Neural crest cell (in vitro differentiated cells): ENCODE measurements at places on chromosomes 16 and 17. TPM values are rescaled to one million over a fixed set of nuclear protein-coding genes. Genes with fewer than 3 reads are reported as not detected.
A peak's percentile ranks its signal among the peaks of the same experiment; 100 is the strongest.

Gene RNF157
- total RNA-seq = 50.4 and 54.0 TPM in 2 replicates

Gene VAT1
- total RNA-seq = 112 and 115 TPM in 2 replicates

Gene CD300E
- not detected in 2 replicates for total RNA-seq

Gene MYL11
- not detected in 2 replicates for total RNA-seq

Gene BCO1
- not detected in 2 replicates for total RNA-seq

Gene ZKSCAN2
- total RNA-seq = 25.5 and 25.8 TPM in 2 replicates

Gene TP53TG3
- total RNA-seq = not detected in 2 replicates

DNA sequence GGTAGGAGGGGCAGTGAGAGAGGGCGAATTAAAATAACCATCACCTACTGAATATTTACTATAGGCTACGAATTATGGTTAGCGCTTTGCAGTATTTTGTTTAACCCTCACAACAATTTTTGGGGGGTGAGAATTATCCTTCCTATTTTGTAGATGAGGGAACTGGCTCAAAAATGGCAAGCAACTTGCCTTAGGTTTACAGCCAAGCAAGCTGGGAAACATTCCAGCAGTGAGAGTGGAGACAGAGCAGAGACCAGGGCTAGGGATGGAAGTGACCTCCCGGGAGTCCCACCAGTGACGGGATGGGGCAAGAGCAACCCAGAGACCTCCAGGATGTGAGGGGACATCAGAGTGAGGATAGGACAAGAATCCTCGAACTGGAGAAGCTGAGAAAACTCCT lies 352 bp upstream of the VMO1 start:
- H3K4me1 ChIP-seq = peaks cover 17% of the 10 kb centered on the region
- H3K27me3 ChIP-seq = peaks cover 40% of the 10 kb centered on the region
- no peaks in the 10 kb centered on the region for H3K36me3 ChIP-seq
- DNase-seq = no peak
- H3K4me3 ChIP-seq = peak overlapping the region; percentile 57
- H3K27ac ChIP-seq = no peak overlapping the region

GRCh38 chr16:85101956-85102630 lies 10.2 kb downstream of the CIBAR2 start:
- no peaks in the 10 kb centered on the region for H3K36me3 ChIP-seq
- peak overlapping the region; percentile 57 for H3K27ac ChIP-seq
- no peaks in the 10 kb centered on the region for H3K4me1 ChIP-seq
- no peak for DNase-seq
- H3K4me3 ChIP-seq = no peak overlapping the region

DNA sequence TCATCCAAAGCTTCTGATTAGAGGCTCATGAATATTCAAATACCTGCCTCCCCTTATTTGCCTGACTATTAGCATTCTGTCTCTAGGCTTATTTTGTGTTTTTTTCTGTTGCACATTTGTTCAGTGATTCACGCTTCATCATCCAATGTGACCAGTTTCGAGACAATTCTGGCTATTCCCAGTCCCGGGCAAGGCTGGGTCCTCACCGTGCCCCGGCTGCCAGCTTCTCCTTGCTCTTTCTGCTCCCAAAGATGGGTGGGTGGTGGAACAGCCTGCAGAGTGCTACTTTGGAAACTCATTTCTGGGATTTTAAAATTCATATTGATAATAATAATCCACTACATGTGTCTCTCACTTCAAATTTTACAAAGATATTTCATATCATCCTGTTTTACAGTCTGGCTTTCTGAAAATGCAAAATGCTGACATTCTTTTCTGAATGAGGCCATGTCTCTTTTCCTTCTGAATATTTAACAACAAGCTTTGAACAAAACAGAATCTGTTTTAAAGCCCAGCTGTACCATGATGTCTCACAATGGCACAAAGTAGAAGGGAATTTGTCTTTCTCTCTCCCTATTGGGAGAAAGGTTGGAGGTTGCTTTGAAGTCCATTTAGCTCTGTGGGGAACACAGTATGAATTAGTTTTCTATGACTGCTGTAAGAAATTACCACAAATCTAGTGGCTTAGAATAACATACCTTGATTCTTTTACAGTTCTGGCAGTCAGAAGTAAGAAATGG lies 116.9 kb upstream of the CDH13 start:
- H3K36me3 ChIP-seq = no peaks in the 10 kb centered on the region
- DNase-seq = no peak
- no peak overlapping the region for H3K27ac ChIP-seq
- H3K4me1 ChIP-seq = peaks cover 15% of the 10 kb centered on the region
- no peak overlapping the region for H3K4me3 ChIP-seq

DNA sequence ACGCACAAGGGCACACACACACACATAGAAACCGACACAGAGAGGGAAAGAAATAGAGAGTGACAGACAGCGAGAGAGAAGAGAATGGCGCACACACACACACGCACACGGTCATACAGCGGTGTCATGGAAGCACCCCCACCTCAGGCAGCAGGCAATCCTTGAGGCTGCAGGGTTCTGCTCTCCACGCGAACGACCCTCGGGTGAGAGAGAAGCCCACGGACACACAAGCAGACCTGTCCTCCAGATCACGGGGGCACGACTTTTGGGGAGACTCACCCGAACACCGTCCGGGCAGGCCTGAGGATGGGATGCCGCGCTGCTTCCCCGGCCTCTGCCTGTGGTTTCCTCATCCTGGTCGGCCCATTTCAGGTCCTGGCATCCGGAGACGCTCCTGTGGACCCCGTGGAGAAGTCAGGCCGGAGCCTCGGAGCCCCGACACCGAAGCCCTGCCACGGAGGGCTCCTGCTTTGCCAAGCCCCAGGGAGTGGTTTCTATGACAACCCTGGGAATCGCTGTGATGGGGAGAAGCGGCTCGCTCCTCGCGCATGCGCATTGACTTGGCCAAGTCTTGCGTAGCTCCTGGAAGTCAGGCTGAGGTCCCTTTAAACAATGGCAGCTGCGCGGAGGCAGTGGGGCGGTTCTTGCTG lies 118.2 kb upstream of the KCNJ18 start:
- no peak overlapping the region for H3K4me3 ChIP-seq
- DNase-seq = no peak
- no peaks in the 10 kb centered on the region for H3K27me3 ChIP-seq
- no peaks in the 10 kb centered on the region for H3K4me1 ChIP-seq

DNA sequence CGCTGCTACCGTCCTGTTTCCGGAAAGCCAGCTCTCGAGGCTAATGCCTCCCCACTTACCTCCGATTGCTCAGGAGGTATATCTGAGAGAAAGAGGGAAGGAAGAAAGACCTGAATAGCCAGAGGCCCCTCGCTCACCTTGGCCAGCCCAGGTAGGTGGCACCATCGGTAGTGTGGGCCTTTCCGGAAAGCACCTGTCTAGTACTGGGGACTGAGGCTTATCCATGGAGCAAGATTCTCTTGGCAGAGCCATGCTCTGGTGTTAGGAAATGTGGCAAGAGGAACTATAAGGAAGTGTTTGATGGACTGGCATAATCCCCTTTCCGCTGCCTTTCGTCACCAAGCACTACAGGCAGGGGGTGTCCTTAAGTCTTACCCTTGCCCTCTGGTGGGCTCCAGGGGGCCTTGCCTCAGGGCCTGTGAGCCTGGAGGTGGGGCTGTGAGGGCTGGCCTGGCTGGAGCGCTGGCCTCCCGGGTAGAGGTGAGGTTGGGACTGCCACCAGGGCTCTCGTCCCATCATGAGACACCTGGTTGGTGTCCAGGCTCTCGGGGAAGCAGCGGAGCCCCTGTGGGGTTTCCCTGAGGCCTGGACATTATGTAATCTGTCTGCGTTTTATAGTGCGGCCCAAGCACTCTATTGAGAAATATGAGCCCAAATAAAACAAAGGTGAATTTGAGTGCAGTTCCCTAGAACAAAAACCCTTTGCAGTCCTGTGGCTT lies 2.9 kb downstream of the CMIP start:
- H3K4me1 ChIP-seq = peaks cover 56% of the 10 kb centered on the region
- DNase-seq = no peak
- peaks cover 14% of the 10 kb centered on the region for H3K27me3 ChIP-seq
- no peak overlapping the region for H3K27ac ChIP-seq
- H3K36me3 ChIP-seq = no peaks in the 10 kb centered on the region
- H3K4me3 ChIP-seq = peak overlapping the region; percentile 91

GRCh38 chr16:86016201-86016965 lies 117.4 kb downstream of the IRF8 start:
- H3K36me3 ChIP-seq = peaks cover 4% of the 10 kb centered on the region
- peak; percentile 34 for DNase-seq
- H3K27me3 ChIP-seq = peaks cover 63% of the 10 kb centered on the region
- H3K4me1 ChIP-seq = peaks cover 5% of the 10 kb centered on the region

- no peaks in the 10 kb centered on the region for H3K27me3 ChIP-seq
- DNase-seq = no peak
- no peak overlapping the region for H3K27ac ChIP-seq
- no peak overlapping the region for H3K4me3 ChIP-seq
- no peaks in the 10 kb centered on the region for H3K4me1 ChIP-seq
These were observed 46.9 kb downstream of the NFATC3 start for GRCh38 chr16:68131813-68132706.

DNA sequence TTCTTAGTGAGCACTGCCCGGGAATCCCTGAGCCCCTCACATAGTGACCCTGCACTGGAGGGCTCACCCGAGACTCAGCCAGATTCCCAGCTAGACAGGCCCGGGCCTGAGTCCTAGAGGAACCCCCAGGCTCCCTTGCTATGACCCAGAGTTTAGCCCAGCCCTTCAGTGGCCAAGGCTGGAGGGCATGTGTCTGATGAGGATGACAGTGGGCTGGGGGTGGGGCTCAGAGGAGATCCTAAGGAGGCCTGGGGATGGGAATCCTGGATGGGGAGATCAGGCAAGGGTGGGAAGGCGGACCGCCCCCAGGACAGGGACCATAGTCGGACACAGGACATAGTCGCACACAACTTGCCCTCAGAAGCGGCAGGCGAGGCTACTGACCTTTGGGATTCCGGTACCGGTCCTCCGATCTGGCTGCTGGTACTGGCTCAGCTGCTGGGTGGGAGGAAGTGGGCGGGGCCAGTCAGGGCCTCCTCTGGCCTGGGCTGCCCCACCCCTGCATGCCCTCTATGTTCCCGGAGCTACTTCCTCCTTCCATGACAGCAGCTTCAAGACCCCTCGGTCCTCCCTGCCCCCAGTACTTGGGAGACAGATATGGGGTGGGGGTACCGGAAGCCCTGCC lies 1.1 kb downstream of the CD79B start:
- no peaks in the 10 kb centered on the region for H3K27me3 ChIP-seq
- no peaks in the 10 kb centered on the region for H3K36me3 ChIP-seq
- H3K4me1 ChIP-seq = peaks cover 6% of the 10 kb centered on the region
- DNase-seq = no peak

DNA sequence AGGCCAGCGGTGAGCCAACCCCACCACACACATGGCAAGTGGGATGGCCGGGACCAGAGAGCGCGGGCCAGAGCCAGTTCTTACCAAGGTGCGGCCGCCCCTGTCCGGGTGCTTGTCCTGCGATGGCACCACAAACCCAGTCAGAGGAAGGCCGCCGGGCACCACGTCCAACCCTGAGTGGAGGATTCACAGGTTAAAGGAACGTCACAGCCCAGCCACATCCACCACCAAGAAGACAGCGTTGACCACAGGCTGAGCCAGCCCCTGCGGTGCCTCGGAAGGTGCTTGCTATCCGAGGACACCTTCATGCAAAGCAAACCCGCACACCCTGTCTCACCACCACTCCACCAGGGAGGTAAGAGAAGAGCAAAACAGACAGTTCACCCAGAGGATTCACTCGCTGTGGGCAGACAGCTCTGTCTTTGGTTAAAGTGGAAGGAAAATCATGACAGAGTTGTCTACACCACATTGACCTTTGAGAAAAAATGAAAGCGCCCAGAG lies 15.8 kb downstream of the SLX4 start:
- H3K27me3 ChIP-seq = no peaks in the 10 kb centered on the region
- H3K4me3 ChIP-seq = no peak overlapping the region
- H3K4me1 ChIP-seq = no peaks in the 10 kb centered on the region
- H3K27ac ChIP-seq = no peak overlapping the region
- peaks cover 20% of the 10 kb centered on the region for H3K36me3 ChIP-seq

GRCh38 chr16:11196286-11196828 lies 59.6 kb downstream of the SOCS1 start:
- H3K4me1 ChIP-seq = peaks cover 13% of the 10 kb centered on the region
- no peak overlapping the region for H3K27ac ChIP-seq
- H3K36me3 ChIP-seq = no peaks in the 10 kb centered on the region
- DNase-seq = no peak
- no peak overlapping the region for H3K4me3 ChIP-seq

DNA sequence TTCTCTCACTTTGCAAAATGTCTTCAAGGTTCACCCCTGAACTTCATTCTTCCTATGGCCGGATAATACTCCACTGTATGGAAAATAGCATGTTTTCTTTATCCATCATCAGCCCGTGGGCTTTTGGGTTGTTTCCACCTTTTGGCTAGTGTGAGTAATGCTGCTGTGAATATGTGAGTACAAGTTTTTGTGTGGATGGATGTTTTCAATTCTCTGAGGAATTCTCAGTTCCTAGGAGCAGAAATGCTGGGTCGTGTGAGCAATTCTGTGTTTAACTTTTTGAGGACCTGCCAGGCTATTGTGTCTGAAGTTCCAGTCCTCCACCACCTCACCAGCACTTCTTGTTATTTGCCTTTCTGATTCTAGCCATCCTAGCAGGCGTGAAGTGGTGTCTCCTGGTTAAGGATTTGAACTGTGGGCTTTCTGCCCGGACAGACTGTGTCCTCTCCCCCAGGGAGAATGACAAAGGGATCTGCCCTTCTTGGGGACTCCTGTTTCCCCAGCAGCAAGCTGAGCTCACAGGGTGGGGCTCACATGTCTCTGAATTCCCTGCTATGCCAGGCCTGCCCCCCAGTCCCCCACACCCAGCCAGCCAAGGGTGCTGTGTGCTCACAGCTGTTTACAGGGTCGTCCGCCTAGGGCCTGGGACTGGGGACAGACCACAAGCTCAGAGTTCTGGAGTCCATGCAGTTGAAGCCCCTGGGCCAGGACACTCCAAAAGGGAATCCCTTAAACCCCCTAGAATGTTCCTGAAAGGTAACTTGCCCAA lies 92.2 kb upstream of the CIBAR2 start:
- no peaks in the 10 kb centered on the region for H3K27me3 ChIP-seq
- no peak overlapping the region for H3K27ac ChIP-seq
- DNase-seq = no peak

- H3K27me3 ChIP-seq = peaks cover 17% of the 10 kb centered on the region
- no peak overlapping the region for H3K4me3 ChIP-seq
- DNase-seq = no peak
- H3K36me3 ChIP-seq = no peaks in the 10 kb centered on the region
- peaks cover 8% of the 10 kb centered on the region for H3K4me1 ChIP-seq
These were observed 5.1 kb upstream of the CLUH start for GRCh38 chr17:2716649-2717048.

DNA sequence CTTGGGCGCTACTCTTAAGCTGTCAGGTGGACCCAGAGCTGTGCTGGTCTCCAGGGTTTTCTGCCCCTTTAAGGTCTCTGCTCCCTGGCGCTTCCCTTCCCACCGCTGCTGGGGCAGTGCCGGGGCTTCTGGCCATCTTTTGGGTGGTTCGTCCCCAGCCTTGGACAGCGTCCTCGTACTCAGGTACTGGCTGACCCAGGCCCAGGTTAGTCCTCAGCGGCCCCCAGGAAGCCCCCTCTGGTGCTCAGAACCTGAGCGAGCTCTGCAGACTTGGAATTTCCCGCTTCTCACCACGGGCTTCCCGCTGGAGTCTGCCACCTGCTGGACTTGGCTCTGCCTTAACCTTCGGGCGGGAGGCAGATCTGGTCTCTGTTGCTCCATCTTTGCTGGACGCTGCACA lies 94.1 kb upstream of the ZNF750 start:
- DNase-seq = no peak
- no peak overlapping the region for H3K27ac ChIP-seq
- peaks cover 5% of the 10 kb centered on the region for H3K36me3 ChIP-seq
- H3K4me3 ChIP-seq = no peak overlapping the region
- no peaks in the 10 kb centered on the region for H3K27me3 ChIP-seq
- no peaks in the 10 kb centered on the region for H3K4me1 ChIP-seq

GRCh38 chr17:79629548-79630049 lies 18.7 kb upstream of the RBFOX3 start:
- H3K4me3 ChIP-seq = no peak overlapping the region
- H3K27me3 ChIP-seq = peaks cover 5% of the 10 kb centered on the region
- H3K36me3 ChIP-seq = no peaks in the 10 kb centered on the region
- H3K4me1 ChIP-seq = peaks cover 23% of the 10 kb centered on the region
